ENCODE measurements at places on chromosomes 3 and 15. TPM values are rescaled to one million over a fixed set of nuclear protein-coding genes. Genes with fewer than 3 reads are reported as not detected.

The SLC15A2 gene
- polyA plus RNA-seq: 79.1 TPM

The GPR15 gene
- polyA plus RNA-seq: not detected

DNA sequence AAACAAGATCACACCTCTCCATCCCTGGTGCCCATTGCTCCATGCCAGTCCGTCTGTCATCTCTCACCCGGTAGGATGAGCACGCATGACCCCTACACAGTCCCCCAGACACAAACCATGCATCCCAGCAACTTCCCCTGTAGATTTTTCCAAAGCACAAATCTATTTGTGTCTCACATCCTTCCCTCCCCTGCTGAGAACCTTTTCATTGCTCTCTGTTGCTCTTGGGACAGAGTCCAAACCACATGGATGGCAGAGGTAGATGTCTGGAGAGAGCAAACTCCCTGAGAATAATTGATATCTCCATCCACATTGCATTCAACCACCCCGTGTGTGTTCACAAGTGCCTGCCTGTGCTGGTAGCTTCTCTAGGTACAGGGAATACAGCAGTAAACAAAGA, 29.9 kb upstream of the LRTM1 start:
- no peak for DNase-seq

- peak; percentile 84 for DNase-seq
Observed at GRCh38 chr3:34947834-34948233, 691.5 kb upstream of the ARPP21 start.

The ACKR4 gene
- 0.89 TPM for polyA plus RNA-seq
